Tibial nerve (tissue), 4 donors: ENCODE measurements at places on chromosomes 5 and 9. TPM values are rescaled to one million over a fixed set of nuclear protein-coding genes. Genes with fewer than 3 reads are reported as not detected.

The UBE2QL1 gene
- total RNA-seq: 0.22 TPM

DNA sequence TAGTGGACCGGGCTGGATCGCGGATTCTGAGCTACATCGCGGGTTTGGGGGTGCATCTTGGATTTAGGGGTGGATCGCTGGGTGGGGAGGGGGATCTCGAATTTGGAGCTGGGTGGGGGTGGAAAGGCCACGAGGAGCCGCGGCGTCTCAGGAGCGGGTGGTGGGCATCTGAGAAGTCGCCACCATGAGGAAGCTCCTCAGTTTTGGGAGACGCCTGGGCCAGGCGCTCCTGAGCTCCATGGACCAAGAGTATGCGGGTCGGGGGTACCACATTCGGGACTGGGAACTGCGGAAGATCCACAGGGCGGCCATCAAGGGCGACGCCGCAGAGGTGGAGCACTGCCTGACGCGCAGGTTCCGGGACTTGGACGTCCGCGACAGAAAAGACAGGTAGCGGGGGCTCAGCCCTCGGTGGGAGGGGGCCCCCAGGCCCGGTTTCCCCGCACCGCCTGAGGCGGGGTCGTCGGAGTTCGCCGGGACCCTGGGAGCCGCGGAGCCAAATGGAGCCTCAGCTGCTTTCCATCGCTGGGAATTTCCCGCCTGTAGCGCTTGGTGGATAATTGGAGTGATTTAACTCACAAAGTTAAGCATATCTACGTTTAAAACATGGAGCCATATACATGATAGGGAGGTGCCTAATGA, 376 bp downstream of the ANKRD18B start:
- H3K36me3 ChIP-seq: no peaks in the 10 kb centered on the region
- peaks cover 85% of the 10 kb centered on the region for H3K27me3 ChIP-seq
- no peak overlapping the region for H3K27ac ChIP-seq
- no peak for DNase-seq
- peaks cover 8% of the 10 kb centered on the region for H3K4me1 ChIP-seq

DNA sequence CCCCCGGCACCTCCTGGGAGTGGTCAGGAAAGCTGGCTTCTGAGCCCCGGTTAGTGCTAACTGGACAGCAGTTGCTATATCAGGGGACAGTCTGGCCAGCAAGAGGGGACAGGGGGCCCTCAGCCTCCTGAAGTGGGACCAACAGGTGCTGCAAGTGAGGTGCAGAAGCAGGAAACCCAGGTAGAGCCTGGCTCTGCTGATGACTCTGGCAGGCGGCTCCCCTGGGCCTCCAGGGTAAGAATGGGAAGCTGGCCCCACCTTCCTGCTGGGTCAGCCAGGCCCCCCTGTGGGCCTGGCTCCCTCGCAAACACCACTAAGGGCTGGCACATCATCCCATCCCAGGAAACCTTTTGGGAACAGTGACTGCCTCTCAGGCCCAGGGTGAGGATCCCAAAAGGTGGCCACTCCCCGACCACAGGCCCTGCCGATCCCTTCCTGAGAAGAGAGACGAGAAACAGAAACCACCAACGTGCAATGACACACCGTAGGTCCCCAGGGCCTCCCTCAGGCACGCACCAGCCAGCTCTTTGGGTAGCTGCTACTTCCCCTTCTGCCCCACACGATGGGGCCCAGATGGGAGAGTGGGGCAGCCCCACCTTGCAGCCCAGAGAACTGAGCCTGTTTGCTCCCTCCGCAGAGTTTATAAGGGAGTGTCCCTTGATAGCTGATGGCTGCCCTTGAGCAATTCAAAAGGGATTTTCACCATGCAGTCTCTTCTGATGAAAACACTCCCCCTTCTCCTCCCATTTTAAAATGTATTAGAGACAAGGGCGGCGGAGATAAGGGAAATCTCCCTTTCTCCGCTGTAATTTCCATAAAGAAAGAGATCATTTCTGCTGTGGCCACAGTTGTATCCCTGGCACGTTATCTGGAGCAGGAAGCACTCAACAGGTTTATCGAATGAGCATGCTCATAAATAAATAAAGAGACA, 76.8 kb downstream of the STK10 start:
- no peaks in the 10 kb centered on the region for H3K27me3 ChIP-seq
- H3K27ac ChIP-seq: peak overlapping the region; percentile 80
- DNase-seq: no peak
- H3K36me3 ChIP-seq: no peaks in the 10 kb centered on the region
- no peak overlapping the region for H3K4me3 ChIP-seq
- H3K4me1 ChIP-seq: peaks cover 57% of the 10 kb centered on the region

GRCh38 chr9:128056887-128057723, 10.0 kb downstream of the NAIF1 start:
- DNase-seq: no peak
- H3K27ac ChIP-seq: peak overlapping the region; percentile 97
- no peaks in the 10 kb centered on the region for H3K36me3 ChIP-seq
- H3K4me3 ChIP-seq: no peak overlapping the region
- H3K27me3 ChIP-seq: no peaks in the 10 kb centered on the region

DNA sequence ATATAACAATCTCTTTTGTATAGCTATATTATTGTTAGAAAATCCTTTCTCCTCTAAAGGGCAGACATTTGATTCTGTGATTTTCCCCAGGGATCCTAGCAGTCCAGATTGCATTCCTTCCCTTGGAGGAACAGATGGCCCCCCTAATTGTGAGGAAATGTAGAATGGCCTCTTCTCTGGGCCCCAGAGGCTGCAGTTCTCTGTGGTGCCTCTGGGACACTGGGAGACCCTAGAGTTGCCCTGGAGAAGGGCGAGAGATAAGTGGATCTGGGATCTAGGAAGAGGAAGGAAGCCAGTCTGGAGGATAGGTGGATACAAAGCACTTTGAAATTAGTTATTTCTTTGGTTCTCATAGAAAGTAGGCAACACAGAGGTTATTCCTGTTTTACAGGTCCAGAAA, 1.9 kb upstream of the HINT2 start:
- H3K36me3 ChIP-seq: no peaks in the 10 kb centered on the region
- H3K4me3 ChIP-seq: no peak overlapping the region
- H3K27ac ChIP-seq: no peak overlapping the region
- peaks cover 19% of the 10 kb centered on the region for H3K4me1 ChIP-seq
- H3K27me3 ChIP-seq: no peaks in the 10 kb centered on the region

- no peaks in the 10 kb centered on the region for H3K4me1 ChIP-seq
- no peak overlapping the region for H3K27ac ChIP-seq
- no peak overlapping the region for H3K4me3 ChIP-seq
- no peaks in the 10 kb centered on the region for H3K36me3 ChIP-seq
- peaks cover 4% of the 10 kb centered on the region for H3K27me3 ChIP-seq
- no peak for DNase-seq
These were observed 4.1 kb downstream of the OBP2B start for GRCh38 chr9:133204993-133205336.

DNA sequence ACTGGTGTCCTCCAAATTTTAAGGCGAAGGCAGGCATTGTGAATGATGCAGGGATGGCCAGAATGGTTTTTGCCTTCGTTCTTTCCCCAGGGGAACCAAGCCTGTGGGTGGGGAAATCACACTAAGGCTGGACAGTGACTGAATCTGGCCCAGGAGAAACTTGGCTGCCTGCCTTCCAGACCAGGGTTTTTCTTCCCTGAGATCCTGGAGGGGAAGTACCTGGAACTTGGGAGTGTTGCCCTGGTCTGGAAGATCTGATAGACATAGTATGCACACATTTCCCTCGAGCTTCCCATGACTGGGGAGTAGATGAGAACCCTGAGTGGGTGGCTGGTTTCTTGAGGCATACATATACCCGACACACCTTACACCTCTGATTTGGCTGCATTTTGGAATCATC, 664 bp upstream of the IL11RA start:
- no peaks in the 10 kb centered on the region for H3K36me3 ChIP-seq
- H3K27ac ChIP-seq: peak overlapping the region; percentile 80
- no peak for DNase-seq
- no peaks in the 10 kb centered on the region for H3K4me1 ChIP-seq

The FRMD3 gene
- 36.1 TPM for total RNA-seq

- no peak for DNase-seq
- H3K4me3 ChIP-seq: no peak overlapping the region
- peaks cover 11% of the 10 kb centered on the region for H3K4me1 ChIP-seq
- H3K36me3 ChIP-seq: no peaks in the 10 kb centered on the region
- no peak overlapping the region for H3K27ac ChIP-seq
These were observed 29.2 kb upstream of the IL31RA start for GRCh38 chr5:55821731-55822512.

The MORN5 gene
- not detected for total RNA-seq

- DNase-seq: no peak
- no peaks in the 10 kb centered on the region for H3K36me3 ChIP-seq
- H3K27ac ChIP-seq: no peak overlapping the region
- no peak overlapping the region for H3K4me3 ChIP-seq
These were observed 600.7 kb upstream of the SGCD start for GRCh38 chr5:155726267-155726666.

- no peak for DNase-seq
- H3K36me3 ChIP-seq: no peaks in the 10 kb centered on the region
- H3K4me1 ChIP-seq: no peaks in the 10 kb centered on the region
- no peak overlapping the region for H3K4me3 ChIP-seq
- no peaks in the 10 kb centered on the region for H3K27me3 ChIP-seq
These were observed 131.4 kb upstream of the TRIM32 start for GRCh38 chr9:116555556-116556155.

The CD14 gene
- 73.9 TPM for total RNA-seq

GRCh38 chr5:172854451-172854871, 20.4 kb downstream of the ERGIC1 start:
- no peaks in the 10 kb centered on the region for H3K27me3 ChIP-seq
- peaks cover 82% of the 10 kb centered on the region for H3K4me1 ChIP-seq
- peak; percentile 67 for DNase-seq
- no peaks in the 10 kb centered on the region for H3K36me3 ChIP-seq
- peak overlapping the region; percentile 68 for H3K27ac ChIP-seq

The ZNF354C gene
- 9.4 TPM for total RNA-seq

GRCh38 chr5:33244441-33245150, 196.2 kb upstream of the TARS1 start:
- H3K4me1 ChIP-seq: no peaks in the 10 kb centered on the region
- no peak overlapping the region for H3K27ac ChIP-seq
- H3K36me3 ChIP-seq: no peaks in the 10 kb centered on the region
- no peak for DNase-seq

GRCh38 chr5:176716320-176716719, 69.0 kb downstream of the TSPAN17 start:
- H3K36me3 ChIP-seq: no peaks in the 10 kb centered on the region
- H3K27ac ChIP-seq: no peak overlapping the region
- H3K27me3 ChIP-seq: no peaks in the 10 kb centered on the region
- DNase-seq: no peak
- no peaks in the 10 kb centered on the region for H3K4me1 ChIP-seq
- H3K4me3 ChIP-seq: no peak overlapping the region

DNA sequence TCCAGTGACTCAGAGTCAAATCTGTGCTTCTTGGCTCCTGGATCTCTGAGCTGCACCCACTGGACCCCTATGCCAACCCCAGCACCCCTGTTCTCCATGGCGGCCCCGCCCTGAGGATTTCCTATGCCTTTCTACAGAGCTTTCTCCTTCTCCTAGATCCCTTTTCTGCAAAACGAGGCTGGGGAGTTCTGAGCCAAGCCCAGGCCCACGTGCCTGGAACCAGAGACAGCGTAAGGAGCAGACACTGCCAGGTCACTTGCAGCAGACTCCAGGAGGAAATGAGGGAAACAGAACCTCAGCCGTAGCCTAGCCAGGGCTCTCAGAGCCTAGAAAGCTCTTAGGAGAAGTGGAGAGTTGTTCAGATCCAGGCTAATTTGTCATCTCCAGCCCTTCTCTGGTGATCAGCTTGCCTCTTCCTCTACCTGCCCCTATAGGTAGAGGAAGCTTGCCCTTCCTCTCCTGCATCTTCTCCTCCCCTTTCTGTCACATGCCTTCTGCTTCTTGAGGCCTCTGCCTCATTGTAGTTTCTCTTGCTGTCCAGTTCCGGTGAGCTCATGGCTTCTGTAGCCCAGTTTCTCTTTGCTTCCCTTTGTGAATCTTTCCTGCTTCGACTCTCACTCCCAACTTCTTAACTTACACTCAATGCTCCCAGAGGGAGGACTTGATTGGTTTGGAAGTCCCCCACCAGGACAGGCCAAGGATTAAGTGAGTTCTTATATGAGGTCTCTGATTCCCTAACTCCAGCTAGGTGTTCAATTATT, 163.4 kb downstream of the RGS3 start:
- no peak for DNase-seq
- no peaks in the 10 kb centered on the region for H3K4me1 ChIP-seq
- H3K4me3 ChIP-seq: no peak overlapping the region
- no peaks in the 10 kb centered on the region for H3K27me3 ChIP-seq
- no peak overlapping the region for H3K27ac ChIP-seq
- H3K36me3 ChIP-seq: no peaks in the 10 kb centered on the region

GRCh38 chr9:130962418-130963316, 23.6 kb upstream of the FIBCD1 start:
- no peaks in the 10 kb centered on the region for H3K4me1 ChIP-seq
- H3K4me3 ChIP-seq: no peak overlapping the region
- no peak for DNase-seq
- no peaks in the 10 kb centered on the region for H3K27me3 ChIP-seq
- H3K27ac ChIP-seq: no peak overlapping the region
- no peaks in the 10 kb centered on the region for H3K36me3 ChIP-seq

GRCh38 chr5:38022631-38023030, 182.8 kb upstream of the GDNF start:
- no peaks in the 10 kb centered on the region for H3K36me3 ChIP-seq
- no peak overlapping the region for H3K27ac ChIP-seq
- H3K4me3 ChIP-seq: no peak overlapping the region
- no peaks in the 10 kb centered on the region for H3K4me1 ChIP-seq

GRCh38 chr9:127154003-127154389, 31.6 kb upstream of the ANGPTL2 start:
- H3K4me1 ChIP-seq: no peaks in the 10 kb centered on the region
- no peak for DNase-seq
- no peaks in the 10 kb centered on the region for H3K36me3 ChIP-seq
- no peaks in the 10 kb centered on the region for H3K27me3 ChIP-seq
- H3K27ac ChIP-seq: peak overlapping the region; percentile 87

DNA sequence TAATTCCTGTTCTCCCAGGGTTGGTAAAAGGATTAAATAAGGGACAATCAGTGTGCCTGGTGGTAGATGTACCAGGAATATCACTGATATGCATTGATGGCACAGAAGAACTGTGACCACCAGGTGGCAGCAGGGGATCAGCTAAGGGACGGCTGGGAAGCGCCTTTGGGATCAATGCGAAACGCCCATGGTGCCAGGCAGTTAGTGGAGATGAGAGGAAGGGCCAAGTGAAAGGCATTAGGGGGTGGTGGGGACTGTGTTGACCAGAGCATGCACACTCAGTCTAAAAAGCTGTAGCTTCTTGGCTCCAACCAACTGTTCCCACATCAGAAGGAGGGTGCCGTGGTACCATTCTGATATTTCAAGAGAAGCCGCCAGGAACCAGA, 55.6 kb downstream of the ARHGEF37 start:
- H3K36me3 ChIP-seq: no peaks in the 10 kb centered on the region
- no peak overlapping the region for H3K27ac ChIP-seq
- DNase-seq: no peak

GRCh38 chr5:16812911-16813310, 123.2 kb downstream of the MYO10 start:
- H3K27me3 ChIP-seq: no peaks in the 10 kb centered on the region
- no peak overlapping the region for H3K4me3 ChIP-seq
- H3K36me3 ChIP-seq: no peaks in the 10 kb centered on the region
- H3K4me1 ChIP-seq: no peaks in the 10 kb centered on the region
- no peak for DNase-seq

The PCDHA12 gene
- total RNA-seq: 10.5 TPM

- no peak for DNase-seq
- no peaks in the 10 kb centered on the region for H3K36me3 ChIP-seq
- peak overlapping the region; percentile 50 for H3K27ac ChIP-seq
- H3K27me3 ChIP-seq: no peaks in the 10 kb centered on the region
- H3K4me3 ChIP-seq: no peak overlapping the region
- no peaks in the 10 kb centered on the region for H3K4me1 ChIP-seq
These were observed 319.1 kb upstream of the PIK3R1 start for GRCh38 chr5:67896311-67896929.

The CAMK4 gene
- 5.5 TPM for total RNA-seq
